ENCODE measurements at places on chromosomes 5 and 9. TPM values are rescaled to one million over a fixed set of nuclear protein-coding genes. Genes with fewer than 3 reads are reported as not detected.

The PRR16 gene
- total RNA-seq = not detected

DNA sequence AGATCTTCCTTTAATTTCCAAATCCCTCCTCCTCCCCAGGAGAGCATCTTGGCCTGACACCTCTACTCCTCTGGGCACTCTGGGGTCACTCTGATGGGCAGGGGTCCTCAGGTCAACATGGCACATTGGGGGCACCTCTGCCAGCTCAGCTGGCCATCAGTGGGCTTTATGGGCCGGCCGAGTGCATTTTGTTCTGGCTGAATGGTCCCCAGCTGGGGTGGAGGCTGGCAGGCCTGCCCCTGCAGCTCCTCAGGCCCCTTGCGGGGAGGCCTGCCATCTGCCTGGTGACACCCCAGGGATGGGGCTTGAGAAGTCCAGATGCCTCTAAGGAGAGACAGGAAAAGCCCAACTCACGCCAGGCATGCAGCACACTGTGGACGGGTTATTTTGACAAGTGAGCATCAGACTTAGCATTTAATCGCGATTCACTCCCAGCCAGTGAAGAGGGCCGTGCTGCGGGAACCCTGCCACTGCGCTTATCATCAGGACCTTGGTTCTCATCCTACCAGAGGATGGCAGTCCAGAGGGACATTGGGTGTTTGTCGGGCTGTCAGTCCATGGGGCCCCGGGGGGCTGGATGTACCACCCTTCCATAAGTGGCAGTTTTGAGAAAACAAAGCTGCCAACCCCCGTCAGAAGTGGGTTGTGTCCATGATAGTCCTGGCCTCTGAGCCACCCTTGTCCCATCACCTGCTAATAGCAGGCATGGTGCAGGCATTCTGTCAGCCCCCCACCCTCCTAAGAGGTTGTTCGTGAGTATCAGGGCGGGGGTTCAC lies 21.7 kb downstream of the PHF2 start:
- DNase-seq = no peak
- H3K36me3 ChIP-seq = no peaks in the 10 kb centered on the region
- no peak overlapping the region for H3K4me3 ChIP-seq
- H3K27ac ChIP-seq = no peak overlapping the region
- peaks cover 7% of the 10 kb centered on the region for H3K4me1 ChIP-seq

The SH3PXD2B gene
- 46.3 TPM for total RNA-seq

The TMED9 gene
- 49.0 TPM for total RNA-seq

DNA sequence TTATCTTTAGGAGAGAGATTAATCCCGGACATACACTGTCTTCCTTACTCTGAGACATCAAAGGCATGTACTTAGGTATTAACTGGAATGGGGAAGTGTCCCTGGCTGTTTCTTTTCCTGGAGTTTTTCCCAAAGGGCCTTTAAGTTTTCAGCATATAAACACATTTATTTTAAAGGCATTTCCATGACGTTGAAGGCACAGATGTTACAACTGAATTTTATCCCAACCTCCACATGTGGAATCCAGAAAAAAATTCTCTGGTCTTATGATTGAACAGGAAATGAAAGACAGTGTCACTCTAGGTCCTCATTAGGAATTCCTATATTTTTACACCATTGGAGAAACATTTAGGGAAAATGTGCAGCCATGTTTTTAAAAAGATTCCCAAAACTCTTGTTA lies 41.6 kb upstream of the SHOC1 start:
- no peak overlapping the region for H3K27ac ChIP-seq
- no peaks in the 10 kb centered on the region for H3K4me1 ChIP-seq
- no peaks in the 10 kb centered on the region for H3K27me3 ChIP-seq
- H3K36me3 ChIP-seq = no peaks in the 10 kb centered on the region

DNA sequence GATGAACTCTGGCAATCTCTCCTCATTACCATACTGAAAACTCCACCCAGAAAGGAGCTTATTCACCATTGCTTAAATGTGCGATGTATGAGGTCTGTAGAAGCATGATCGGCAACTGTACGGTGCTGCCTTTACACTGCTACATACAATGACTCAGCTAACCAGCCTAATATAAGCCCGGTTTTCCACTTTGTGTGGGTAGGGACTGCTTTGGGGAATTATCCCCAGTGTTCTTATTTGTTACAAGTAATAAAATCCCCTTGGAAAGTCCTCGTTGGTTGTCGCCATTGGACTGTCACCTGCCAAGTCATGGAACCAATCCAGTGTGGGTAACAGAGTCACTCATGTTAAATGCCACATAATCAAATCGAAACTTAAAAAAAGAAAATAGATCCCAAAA lies 23.5 kb upstream of the TENT2 start:
- DNase-seq = no peak
- H3K27me3 ChIP-seq = no peaks in the 10 kb centered on the region
- no peaks in the 10 kb centered on the region for H3K36me3 ChIP-seq
- H3K4me1 ChIP-seq = no peaks in the 10 kb centered on the region

GRCh38 chr5:167514461-167514860 lies 777.0 kb upstream of the WWC1 start:
- peaks cover 20% of the 10 kb centered on the region for H3K4me1 ChIP-seq
- H3K4me3 ChIP-seq = no peak overlapping the region
- no peaks in the 10 kb centered on the region for H3K27me3 ChIP-seq
- no peak for DNase-seq
- H3K27ac ChIP-seq = no peak overlapping the region
